D341Med (cell line): ENCODE measurements at places on chromosomes 1 and 21.

GRCh38 chr1:15430787-15431570 lies 7.3 kb upstream of the CTRC start:
- DNase-seq, result peak; percentile 87

- no peak for DNase-seq
Measured at GRCh38 chr1:229298887-229299503, 28.1 kb downstream of the RAB4A start.

GRCh38 chr1:115063228-115063901 lies 25.9 kb downstream of the TSPAN2 start:
- DNase-seq, result no peak

- no peak for DNase-seq
Measured at GRCh38 chr1:153778051-153778823, 3.0 kb downstream of the SLC27A3 start.

- no peak for DNase-seq
Measured at GRCh38 chr1:228261706-228262105, 53.9 kb downstream of the OBSCN start.

GRCh38 chr1:203592156-203592555 lies 34.5 kb upstream of the ATP2B4 start:
- DNase-seq, result no peak

DNA sequence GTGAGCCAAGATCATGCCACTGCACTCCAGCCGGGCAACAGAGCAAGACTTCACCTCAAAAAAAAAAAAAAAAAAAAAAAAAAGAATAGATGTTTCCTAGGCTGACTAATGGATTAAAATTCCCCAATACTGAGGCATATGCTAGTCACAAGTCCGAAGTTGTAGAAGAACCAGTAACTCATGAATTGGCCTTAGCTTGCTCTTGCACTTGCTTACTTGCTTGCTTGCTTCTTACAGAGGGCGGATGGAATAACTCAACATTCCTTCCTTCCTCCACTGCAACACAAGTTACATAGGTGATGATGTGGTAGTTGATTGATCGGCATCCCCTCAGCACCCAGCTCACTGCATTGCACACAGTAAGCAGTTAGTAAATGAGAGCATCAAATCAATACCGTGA lies 2.8 kb upstream of the TARS2 start:
- DNase-seq, result no peak

DNA sequence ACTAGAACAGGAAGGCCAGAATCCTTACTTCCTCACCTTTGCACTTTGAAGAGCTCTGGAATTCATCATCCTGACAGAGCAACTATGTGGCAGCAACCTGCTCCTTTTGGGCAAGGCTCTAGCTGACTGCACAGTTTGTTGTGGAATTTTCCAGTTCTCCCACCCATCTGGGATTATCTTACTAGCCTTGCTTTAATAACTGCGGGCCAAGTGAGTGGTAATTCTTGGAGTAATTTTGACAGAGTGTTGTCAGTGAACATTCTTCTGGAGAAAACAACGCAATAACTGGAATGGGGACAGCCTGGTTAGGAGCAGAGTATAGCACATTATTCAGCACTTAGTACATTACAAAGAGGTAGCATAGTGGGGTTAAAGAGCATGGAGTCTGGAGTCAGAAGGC lies 75.3 kb downstream of the NTMT2 start:
- DNase-seq, result no peak

DNA sequence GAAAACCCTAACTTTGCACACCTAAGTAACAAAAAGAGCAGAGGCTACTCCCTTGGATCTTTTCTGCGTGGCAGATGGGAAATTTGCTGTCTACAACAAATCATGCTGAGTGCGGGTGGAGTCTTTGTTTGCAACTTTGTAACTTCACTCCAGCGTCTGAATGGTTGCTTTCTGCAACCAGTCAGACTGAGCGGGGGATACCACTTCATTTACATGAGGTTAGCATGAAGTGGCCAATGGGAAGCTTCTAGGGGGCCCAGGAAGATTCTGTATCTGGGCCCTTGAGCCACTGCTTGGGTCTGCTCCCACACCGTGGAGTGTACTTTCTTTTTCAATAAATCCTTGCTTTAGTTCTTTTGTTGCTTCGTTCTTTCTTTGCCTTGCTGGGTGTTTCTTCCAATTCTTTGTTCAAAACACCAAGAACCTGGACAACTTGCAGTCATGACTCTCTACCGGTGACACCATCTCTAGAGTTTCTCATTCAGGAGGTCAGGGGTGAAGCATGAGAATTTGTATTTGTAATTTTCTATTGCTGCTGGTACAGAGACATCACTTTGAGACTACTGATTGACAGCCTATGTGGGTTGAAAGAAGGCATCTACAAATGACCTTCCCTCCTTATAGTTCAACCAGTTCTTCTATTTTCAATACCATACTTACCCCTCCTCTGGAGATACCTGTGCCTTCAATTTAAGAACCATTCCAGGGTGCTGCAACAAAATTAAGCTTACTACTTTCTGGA lies 55.8 kb upstream of the RC3H1 start:
- DNase-seq, result no peak

GRCh38 chr1:194309697-194310096 lies 1123.3 kb upstream of the B3GALT2 start:
- no peak for DNase-seq

- DNase-seq, result no peak
Measured at GRCh38 chr1:15406614-15407559, 2.8 kb upstream of the EFHD2 start.

- no peak for DNase-seq
Measured at GRCh38 chr1:40966417-40966816, 13.1 kb upstream of the CTPS1 start.

DNA sequence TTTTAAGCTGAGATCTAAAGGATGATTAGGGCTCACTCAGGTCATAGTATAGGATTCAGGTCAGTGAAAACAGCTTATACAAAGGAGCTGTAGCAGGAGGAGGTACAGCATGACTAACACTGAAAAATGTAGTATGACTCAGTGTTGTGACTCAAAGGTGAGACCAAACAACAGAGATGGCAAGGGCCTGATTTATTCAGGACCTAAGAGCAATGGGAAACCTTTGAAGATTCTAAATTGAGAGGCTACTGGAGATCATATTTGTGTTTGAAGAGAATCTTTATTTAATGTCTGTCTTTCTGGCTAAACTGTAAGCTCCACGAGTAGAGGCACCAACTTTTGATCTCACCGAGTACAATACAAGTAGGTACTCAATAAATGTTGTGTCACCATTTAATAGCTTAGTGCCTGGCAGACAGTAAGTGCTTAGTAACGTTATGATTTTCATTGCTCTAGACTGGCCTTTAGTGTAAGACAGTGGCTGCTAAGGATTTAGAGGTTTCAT lies 43.5 kb downstream of the PRKAA2 start:
- DNase-seq, result peak; percentile 10

GRCh38 chr21:14353231-14353630 lies 29.7 kb downstream of the HSPA13 start:
- no peak for DNase-seq

DNA sequence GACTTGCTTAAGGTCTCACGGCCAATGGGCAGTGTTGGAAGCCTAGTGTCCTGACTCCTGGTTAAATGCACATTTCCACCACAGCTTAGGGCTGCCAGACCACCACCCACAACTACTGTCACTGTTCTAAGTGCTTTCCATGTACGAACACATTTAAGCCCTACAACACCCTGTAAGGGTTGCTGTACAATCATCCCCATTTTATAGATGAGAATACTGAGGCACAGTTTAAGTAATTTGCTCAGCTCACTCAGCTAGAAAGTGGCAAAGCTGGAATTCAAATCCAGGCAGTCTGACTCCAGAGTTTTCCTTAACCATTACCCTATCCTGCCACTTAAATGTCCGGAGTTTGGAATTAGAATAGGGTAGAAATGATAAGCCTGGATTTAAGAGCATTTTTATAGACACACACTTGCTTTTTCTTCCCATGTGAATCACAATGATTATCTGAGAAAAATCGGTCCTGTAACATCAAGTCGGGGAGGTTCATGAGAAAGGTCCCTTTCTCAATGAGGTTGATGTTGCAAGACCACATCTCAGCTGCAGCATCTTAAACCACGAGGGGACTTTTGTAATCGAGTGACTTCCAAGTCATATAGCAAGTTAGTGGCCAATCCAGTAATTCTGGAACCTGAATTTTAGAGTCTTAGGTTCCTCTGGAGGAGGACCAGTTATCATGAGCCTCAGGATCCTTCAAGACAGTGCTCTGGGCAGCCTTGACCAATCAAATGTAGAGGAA lies 8.6 kb downstream of the E2F2 start:
- no peak for DNase-seq

GRCh38 chr1:75132812-75133619 lies 1.2 kb upstream of the LHX8 start:
- no peak for DNase-seq

DNA sequence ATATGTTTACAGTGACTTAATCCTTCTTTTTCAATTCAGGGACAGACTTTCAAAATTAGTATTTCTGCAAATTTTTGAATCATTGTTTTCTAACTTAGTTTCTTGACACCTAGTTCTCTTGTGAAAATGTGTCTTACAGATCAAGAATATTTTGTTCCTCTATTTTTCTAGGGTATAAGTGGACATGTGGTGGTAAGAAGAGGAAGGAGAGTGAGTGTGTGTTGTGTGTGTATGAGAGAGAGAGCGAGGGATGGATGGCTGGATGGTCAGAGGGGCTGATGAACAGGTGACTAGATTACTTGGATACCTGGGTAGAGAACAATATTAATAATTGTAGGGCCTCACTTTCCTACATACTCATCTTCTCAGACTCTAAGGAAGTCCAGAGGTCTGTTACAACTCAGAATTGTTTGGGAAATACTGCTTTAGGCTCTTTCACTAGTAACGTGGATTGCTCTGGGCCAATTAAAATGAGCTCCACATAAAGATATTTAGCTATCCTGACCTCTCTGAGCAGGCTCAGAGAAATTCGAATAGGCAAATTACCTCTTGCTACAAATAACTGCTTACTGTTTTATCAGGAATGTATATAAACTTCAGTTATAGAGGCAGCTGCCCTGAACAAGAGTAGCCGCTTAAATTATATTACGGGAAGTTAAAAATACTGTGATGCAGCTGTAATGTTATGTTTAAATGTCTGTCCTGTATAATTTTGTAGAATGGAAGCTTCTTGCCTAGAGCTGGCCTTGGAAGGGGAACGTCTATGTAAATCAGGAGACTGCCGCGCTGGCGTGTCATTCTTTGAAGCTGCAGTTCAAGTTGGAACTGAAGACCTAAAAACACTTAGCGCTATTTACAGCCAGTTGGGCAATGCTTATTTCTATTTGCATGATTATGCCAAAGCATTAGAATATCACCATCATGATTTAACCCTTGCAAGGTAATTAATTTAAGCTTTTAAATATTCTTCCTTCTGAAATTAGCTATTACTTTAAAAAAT lies 19.7 kb downstream of the GPSM2 start:
- no peak for DNase-seq

DNA sequence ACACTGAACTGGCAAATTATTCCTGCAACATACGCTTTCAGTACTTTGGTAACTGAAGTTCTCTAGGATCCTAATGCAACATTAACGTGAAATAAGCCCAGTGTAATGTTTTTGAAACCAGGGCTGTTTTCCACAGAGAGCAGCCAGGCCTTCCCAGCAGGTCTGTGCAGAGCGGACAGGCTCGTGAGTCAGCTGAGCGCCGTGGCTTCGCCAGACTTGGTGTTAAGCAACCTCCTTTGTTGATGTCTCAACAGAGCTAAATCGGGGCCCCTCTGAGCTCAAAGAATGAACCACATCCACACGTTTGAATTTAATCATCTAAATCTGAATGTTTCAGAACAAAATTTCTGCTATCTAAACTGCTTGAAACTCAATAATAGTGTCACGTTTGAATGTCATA lies 181.8 kb upstream of the FMN2 start:
- DNase-seq, result no peak

DNA sequence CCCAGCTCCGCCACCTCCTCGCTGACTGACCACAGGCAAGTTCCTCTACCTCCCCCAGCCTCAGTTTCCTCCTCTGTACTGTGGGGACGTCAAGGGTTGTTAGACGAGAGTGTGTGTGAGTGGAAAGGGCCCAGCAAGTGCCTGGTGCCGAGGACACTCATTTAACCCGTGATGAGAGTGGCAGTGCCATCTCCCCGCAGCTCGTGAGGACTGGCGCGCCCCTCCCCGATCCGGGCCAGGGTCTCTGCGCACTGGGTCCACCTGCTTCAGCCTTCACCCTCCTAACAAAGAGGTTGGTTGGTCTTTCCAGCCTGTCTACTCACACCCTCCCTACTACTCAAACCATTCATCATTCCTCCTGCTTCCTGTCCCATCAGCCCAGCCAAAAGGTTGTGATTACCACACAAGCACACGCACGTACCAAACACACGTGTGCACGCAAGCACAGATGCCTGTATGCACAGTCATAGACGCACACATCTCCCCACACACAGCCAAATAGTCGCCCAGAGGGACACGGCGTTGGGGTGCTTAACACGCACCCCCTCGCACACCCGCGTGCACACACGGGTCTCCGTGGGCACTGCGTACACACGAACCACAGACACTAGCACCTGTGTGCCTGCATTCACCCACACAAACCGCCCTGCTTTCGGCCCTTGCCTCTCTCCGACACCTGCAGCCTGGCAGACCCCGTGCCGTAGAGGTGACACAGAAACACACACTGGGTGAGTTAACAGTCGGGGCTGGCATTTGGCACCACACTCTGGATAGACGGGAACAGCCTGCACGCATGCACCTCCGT lies 39.3 kb downstream of the TAS1R2 start:
- DNase-seq, result no peak

GRCh38 chr1:17192394-17193221 lies 12.3 kb upstream of the PADI1 start:
- peak; percentile 6 for DNase-seq
